ENCODE measurements at places on chromosomes 2 and 18.

DNA sequence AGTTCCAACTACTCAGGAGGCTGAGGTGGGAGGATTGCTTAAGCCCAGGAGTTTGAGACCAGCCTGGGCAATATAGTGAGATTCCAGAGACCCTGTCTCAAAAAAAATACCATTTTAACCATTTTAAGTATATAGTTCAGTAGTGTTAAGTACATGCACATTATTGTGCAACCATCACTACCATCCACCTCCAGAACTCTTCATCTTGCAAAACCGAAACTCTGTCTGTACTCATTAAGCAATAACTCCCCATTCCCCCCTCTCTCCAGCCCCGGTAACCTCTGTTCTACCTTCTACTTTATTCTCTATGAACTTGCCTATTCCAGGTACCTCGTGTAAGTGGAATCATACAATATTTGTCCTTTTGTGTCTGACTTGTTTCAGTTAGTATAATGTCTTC lies 86.4 kb downstream of the GFPT1 start:
- no peak for DNase-seq

DNA sequence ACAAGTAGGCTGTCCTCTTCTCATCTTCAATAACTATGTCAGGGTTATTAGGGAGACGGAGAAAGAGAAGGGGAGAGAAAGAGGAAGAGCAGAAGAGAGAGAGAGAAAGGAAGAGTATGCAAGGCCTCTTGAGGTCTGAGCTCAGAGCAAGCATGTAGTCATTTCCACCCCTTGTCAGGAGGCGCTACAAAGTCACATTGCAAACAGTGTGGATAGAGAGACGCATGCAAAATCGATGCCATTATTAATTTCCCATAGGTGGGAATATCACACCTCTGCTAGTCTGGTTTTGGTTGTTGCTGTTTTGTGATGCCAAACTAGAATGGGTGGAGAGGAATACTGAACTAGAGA lies 24.2 kb upstream of the SERPINE2 start:
- no peak for DNase-seq

DNA sequence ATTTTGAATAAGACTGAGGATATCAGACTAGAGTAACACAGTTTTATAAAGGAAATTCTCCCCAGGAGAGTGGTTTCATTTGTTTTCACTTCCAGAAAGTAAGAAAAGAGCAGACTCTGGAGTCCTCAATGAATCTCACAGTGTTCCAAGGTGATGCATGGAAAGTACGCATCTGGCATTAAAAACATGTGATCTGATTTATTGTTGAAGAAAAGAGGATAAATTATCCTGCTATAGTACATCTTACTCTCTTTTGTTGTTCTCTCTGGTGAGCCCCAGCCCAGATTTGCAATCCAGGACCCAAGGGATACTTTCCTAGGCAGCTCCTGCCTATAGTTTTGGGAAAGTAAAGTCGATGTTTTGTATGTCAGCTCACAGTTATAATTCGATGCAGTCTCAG lies 285.9 kb downstream of the CTNNA2 start:
- no peak for DNase-seq

- no peak for DNase-seq
Measured at GRCh38 chr2:197147942-197148341, 162.6 kb downstream of the ANKRD44 start.

DNA sequence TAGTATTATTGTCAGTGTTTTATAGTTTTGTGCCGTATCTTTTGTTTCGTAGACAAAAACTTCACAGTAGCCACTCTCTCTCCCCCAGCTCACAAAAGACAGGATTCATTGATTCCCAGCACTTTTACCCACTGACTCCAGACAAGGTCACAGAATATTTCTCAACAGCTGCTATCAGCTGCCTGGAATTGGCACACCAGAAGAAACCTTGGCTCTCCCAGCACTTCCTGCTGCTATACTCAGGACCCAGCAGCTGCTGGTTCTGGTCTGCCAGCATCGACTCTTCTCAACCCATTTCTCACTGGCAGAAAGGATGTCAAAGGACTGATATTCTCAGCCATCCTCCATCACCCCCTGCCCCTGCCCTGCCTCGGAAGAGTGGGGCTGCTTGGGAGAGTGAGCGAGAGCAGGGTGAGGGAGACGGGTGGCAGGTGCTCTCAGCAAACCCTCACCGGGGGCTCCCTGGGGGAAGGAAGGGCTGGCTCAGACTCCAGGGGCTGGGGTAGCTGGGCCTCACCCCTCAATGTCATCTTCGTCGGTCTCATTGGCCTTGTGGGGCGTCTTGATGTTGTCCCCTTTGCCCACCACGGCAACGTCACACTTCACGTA lies 6.1 kb upstream of the OTOF start:
- no peak for DNase-seq

DNA sequence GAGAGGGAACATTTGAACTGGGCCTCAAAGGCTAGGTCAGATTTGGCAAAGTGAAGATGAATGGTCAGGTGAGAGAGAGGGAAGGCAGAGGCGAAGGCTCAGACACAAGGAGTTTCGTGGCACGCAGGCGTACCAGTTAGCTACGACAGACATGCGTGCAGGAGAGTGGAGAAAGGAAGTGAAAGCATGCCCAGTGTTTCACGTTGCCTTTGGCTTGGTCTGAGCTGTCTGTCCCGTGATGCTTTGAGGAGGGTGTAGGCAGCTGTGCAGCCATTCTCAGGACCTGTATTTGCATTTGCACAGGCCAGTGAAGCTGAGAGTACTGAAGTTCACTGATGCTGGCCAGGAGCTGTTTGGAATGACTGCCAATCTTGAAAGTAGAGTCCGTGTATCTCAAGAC lies 69.5 kb downstream of the HNRNPLL start:
- no peak for DNase-seq

- DNase-seq: no peak
Measured at GRCh38 chr2:42317486-42317885, 43.5 kb downstream of the COX7A2L start.

- DNase-seq: no peak
Measured at GRCh38 chr2:6968319-6969100, 51.3 kb downstream of the RNF144A start.

DNA sequence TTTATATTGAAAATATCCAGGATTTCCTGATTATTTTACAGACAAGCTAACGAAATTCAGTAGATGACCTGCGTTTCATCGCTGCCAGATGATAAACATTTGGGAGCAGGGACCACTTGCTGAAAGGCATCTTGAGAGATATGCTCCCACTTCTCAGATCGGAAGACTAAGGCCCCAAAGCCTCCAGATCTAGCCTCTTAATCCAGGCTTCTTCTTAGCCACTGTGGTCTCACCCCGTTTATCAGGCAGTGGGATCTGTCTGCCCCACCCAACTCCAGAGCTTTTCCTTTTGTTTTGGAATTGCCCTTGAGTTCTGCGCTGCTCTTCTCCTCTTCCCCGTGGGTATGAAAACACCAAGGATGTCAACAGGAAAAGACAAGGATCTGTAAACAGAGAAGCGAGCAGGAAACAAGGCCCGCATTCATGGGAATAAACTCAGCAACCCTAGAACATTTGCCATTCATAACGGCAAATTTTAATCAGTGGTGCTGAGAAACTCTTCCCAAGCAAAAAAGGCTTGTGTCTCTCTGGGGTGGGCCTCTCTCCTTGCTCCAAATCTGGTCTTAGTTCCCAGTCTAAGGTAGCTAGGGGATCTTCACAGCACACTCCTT lies 21.4 kb downstream of the MYL12B start:
- DNase-seq: no peak

GRCh38 chr2:230898016-230898712 lies 26.9 kb downstream of the GPR55 start:
- no peak for DNase-seq

DNA sequence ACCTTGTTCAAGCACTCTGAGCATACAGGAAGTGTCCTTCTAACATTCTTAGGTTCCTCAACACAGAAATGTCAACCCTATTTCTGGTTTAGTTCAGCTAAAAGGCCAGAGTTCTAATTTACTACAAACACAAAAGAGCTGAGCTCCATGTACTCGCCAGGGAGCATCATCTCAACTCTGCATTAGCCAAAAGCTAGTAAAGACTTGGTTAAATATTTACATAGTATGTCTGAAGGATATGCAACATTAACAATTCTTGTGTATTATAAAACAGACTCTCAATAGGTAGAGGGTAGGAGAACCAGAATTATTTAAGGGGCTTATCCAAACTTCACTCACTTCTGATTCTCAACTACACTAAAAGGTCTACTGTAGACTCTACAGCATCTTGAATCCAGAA lies 154.6 kb downstream of the THADA start:
- no peak for DNase-seq

- DNase-seq: no peak
Measured at GRCh38 chr2:207110715-207111114, 55.0 kb downstream of the KLF7 start.

GRCh38 chr2:49042488-49042887 lies 111.8 kb downstream of the FSHR start:
- DNase-seq: no peak

- DNase-seq: no peak
Measured at GRCh38 chr2:239292959-239293774, 107.7 kb downstream of the HDAC4 start.

DNA sequence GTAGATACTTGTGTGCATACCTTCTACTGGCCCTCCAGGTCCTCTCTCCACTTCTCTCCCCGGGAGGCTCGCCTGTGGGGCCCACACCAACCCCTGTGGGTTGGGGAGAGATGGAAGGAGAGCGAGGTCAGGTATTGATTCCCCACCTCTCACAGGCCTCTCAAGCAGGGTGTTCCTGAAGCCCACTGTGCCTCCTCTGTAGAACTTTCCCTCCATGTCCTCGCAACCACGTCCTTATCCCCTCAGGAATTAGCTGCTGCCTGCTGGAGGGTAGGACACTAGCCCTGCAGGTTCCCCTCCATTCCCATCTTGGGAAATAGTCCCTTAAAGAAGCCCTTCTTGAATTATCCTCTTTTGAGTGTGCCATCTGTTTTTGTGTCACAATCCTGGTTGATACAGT lies 38.9 kb upstream of the KLF11 start:
- no peak for DNase-seq

GRCh38 chr2:167132066-167132465 lies 243.8 kb downstream of the XIRP2 start:
- DNase-seq: no peak

DNA sequence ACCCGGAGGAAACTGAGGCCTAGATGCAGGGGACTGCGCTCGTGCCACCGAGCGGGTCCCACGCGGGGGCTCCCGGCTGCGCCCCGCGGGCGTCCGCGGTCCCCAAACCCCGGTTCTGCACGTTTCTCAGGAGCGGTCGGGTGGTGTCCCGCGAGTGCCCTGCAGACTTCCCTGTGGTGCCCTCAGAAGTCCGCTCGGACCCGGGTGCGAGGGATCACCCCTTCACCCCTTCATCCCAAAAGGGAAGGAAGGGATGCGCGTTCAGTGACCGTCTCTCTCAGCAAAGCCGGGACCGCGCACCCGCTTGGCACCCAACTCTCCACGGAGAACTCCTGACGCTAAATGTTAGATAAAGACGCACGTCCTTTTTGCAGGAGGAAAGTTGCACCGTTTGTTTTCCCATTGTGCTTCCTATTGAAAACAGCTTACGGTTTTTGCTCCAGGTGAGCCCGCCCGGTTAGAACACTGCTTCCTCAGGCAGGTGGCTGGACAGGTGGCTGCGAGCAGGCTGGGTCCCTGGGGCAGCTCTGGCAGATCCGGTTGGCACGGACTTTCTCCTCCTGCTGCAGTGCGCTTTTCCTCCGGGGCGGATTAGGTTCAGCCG lies 779 bp downstream of the DGKD start:
- DNase-seq: no peak

- DNase-seq: no peak
Measured at GRCh38 chr2:218043100-218043499, 26.0 kb upstream of the RUFY4 start.

- DNase-seq: no peak
Measured at GRCh38 chr18:31371989-31372388, 4.6 kb upstream of the DSG4 start.

DNA sequence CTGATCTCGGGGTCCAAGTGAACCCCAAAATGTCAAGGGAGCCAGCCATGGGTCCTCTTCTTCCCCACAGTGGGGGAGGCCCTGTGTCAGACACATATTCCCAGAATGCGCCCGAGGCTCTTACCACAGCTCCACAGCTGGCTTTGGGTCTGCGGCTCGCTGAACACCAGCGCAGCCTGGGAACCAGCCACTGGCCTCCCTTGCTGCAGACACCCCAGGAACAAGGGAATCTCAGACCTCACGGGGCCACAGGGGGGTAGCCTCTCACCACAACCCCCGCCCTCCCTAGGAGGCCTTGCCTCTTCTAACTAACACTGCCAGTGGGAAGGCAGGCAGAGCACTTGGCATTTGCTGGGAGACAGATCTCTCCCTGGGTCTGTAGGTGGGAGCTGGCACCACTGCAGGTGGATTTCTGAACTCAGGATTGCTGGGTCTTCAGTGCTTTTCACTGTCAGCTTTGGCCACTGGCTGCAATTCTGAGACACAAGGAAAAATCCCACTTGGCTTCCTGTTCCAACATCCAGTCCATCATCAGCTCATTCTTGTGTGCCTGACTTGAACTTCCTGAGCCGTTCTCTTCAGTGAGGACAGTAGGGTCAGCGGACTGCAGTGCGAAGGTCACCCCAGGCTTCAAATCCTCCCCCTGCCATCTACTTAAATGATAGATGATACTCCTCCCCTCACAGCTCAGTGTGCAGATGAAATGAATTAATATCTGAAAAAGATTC lies 128.7 kb downstream of the CAPN13 start:
- no peak for DNase-seq

- no peak for DNase-seq
Measured at GRCh38 chr2:39715095-39715494, 49.4 kb downstream of the TMEM178A start.

DNA sequence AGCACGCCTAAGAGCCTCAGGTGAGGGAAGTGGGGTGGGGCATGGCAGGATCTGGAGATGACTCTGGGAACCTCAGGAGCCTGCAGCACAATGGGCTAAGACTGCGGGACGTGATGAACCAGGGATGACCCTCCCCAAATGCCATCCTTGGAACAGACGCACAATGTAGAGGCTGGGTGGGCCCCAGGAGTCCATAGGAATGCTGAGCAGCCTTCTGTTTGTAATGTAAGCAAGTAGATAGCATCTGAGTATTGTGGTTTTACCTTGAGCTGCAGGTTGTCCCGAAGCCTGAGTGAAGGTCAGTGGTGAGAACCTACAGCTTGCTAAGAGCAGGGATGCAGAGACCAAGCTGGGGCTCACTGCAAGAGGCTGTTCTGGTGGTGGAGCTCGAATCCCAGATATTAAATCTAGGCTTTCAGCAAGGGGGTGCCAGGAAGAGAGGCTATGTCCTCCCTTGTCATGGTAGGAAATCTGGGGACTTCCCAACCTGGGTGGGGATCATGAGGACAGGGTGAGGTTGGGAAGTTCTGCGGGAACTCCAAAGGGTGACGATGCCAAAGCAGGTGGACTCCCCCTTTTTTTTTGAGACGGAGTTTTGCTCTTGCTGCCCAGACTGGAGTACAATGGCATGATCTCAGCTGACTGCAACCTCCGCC lies 5.8 kb downstream of the SCTR start:
- DNase-seq: no peak

DNA sequence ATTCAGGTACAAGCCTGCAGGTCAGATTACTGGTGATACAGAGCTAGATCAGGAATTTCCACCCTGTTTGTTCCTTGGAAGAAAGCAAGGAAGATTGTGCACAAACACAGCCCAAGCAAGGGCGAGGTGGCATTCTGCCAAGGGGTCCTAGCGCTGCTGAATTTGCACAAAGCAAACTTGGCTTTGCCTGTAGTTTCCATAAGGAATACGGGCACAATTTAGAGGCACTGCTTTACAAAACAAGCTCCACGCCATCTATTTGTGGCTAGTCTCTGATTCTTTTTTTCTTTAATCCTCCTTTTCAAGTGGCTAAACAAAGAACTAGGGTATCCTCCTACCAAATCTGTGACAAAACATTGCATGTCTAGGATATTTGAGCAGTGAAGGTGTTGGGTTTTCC lies 195.5 kb upstream of the ACVR2A start:
- no peak for DNase-seq
